ENCODE measurements at places on chromosomes 7 and 10. TPM values are rescaled to one million over a fixed set of nuclear protein-coding genes. Genes with fewer than 3 reads are reported as not detected.

ZMIZ2 gene
- 26.6 TPM for total RNA-seq

PLEKHS1 gene
- not detected for total RNA-seq

CTTNBP2 gene
- 1.0 TPM for total RNA-seq

IL6 gene
- 110 TPM for total RNA-seq

FASTK gene
- 163 TPM for total RNA-seq

DNA sequence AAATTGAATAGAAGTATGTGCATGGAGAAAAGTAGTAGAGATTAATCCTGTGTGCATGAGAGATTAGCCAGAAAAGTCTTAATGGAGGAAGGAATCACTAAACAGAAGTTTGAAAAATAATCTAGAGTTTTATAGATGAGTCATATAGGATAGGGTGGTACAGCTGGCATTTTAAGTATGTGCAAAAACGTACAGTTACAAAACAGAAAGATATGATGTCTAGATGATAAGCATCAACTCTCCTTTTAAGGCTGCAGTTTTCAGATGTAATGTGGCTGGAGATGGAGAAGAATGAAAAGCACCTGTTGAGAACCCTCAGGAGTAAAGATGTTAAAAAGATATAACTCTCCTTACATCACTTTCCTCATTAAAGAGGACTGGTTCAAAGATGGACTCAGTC lies 271.3 kb downstream of the STK31 start:
- DNase-seq, result no peak

GRCh38 chr7:28296571-28297483 lies 115.5 kb upstream of the CREB5 start:
- peak; percentile 63 for DNase-seq

GRCh38 chr7:82455295-82455694 lies 11.7 kb upstream of the CACNA2D1 start:
- DNase-seq, result no peak

DNA sequence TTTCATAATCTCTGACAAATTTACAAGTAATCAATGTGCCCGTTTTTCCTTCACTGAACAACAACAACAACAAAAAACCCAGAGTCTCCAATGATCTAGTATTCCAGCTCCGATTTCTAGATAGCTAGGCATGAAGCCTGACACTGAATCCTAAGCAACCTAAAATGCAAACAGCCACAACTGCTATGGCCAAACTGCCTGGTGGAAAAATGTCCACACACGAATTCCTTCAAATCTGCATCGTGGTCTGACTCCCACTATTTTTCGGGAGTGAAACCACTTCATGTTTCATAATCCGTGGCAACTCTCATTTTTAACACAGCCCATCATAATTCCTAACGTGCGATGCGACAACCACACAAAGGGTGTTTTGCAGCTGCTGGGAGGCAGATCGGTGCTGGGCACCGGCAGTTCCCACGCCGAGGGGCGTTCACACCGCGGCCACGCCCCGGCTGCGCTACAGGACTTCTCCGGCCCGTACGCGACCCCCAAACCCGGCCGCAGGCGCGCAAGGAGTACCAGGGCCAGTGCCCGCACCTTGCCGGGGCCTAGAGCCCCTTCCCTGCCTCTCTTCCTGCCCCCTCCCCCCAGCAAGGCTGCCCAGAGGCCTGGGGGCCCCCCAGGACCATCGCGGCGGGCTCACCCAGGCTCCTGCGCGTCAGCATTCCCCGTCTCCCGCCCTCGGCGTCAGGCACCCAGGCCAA lies 814 bp downstream of the RUFY2 start:
- peak; percentile 73 for DNase-seq

DNA sequence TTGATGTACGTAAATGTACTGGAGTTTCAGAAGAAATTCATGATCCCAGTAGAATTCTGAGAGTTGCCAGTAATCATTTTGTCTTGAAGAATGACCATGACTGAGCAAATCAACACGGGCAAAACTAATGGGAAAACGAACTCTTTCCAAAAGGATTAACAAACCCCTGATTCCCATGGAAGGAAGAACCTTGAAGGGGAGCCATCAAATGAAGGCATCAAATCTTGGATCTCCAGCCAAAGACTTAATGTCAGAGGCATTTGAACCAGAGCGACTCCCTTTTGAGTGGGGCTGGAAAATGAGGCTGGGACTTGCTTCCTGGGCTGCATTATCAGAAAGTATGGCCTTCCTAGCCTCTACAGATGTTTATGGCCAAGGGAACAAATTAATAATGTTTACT lies 364.4 kb upstream of the PRKCQ start:
- DNase-seq, result no peak

DNA sequence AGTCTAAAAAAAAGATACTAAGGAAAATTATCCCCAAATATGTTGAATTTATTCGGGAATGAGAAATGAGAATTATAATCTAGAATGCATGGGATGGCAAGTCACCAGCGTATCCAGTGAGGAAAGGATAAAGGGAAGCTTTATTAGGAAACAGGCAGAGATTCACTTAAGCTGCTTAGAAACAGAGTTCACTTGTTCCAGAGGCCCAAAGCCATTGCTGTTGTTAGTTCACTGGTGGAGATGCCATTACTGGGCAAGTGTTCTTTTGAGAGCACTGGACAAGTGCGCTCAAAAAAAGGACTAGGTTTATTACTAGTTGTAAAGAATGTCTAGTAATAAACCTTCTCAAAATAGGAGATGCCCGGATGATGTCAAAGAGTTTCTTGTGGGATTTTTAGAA lies 51.2 kb downstream of the MICU1 start:
- DNase-seq, result no peak

DNA sequence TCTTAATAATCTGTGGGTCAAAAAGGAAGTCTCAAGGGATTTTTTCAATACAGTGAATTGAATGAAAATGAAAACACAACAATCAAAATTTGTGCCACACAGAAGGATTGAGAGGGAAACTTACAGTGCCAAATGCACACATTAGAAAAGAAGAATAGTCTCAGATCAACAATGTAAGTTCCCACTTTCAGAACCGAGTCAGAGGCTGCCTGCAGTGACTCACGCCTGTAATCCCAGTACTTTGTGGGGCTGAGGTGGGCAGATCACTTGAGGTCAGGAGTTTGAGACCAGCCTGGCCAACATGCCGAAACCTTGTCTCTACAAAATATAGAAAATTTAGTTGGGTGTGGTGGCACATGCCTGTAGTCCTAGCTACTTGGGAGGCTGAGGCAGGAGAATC lies 12.5 kb upstream of the KEL start:
- DNase-seq, result no peak

Measured in PC-3 (cell line).